ENCODE measurements at places on chromosomes 11 and 22.

DNA sequence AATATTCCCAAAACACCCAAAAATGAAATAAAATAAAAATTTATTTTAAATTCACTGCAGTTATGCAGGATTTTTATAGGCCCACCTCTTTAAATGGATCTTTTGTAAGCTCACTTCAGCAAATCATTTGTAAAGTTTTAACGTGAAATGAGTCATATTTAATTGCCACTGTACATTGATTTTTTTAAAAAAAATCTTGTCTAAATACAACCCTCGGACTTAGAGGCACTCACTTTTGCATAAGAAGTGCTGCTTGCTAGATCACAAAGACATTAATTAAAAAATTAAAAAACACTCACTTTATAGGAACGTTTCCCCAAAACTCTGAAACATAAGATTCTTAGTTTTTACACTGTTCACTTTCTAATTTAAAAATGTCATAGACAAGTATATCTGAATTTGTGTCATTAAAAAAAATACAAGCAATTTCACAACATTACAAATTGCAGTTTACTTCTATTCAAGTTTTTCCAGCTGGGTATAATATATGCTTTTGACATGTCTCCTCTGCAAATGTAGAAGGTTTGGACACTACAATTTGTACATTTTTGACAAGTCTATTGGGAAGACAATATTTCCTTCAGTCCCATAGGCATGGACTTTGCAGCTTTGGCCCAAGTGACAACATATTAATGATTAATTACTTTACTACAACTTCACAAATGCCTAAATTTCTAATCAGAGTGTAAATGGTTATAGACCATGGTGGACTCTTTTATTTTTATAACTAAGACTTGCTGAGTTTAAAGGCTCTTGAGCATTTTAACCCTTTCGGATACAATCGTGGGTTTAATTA, 1088.4 kb downstream of the LRRC4C start:
- DNase-seq, result no peak

GRCh38 chr11:60390419-60390818, 5.8 kb upstream of the MS4A14 start:
- no peak for DNase-seq

DNA sequence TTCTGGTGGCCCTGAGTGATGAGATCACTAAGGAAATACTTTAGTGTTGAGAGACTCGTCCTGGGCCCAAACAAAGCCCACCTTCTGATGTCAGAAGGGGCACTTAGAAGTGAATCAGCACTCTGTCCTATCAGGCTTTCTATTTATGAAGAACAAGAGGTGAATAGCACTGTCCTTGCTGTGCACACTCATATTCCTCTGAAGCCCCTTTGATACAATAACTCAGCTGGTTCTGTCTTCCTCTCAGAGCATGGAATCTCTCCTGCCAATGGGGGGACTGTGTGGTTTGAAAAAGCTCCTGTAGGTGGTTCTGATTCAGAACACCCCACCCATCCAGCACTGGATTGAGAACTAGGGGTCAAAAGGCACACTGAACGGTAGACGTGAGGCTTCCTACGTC, 348.1 kb downstream of the ETS1 start:
- no peak for DNase-seq

DNA sequence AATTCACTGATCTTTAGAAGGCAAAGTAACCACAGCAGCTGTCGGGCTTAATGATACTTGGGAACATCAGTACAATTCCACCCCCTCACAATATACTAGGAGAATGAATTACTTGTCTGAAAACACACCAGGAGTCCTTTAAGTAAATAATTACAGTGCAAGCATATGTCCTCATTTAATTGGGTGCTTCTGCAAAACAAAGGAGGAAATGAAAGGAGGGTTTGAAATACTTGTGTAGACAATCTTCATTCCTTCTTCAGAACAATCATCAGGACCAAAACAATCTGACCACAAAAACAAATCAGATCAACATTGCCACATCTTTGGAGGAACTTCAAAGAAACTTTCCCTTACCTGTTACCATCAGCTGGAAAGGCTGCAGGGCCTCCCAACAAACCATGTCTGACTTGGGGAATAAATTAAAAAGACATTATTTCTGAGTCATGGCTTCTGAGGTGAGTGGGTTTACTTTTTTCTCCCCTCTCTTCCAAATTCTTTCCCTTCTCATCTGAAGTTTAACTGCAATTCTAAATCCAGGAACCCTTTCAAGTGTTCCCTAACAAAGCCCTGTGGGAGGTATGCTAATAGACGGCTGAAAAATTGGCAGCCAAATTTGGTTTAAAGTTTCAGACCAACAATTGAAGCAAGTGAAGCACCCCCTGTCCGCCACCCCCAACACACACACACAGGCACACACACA, 12.5 kb upstream of the CCDC117 start:
- DNase-seq, result peak; percentile 61

DNA sequence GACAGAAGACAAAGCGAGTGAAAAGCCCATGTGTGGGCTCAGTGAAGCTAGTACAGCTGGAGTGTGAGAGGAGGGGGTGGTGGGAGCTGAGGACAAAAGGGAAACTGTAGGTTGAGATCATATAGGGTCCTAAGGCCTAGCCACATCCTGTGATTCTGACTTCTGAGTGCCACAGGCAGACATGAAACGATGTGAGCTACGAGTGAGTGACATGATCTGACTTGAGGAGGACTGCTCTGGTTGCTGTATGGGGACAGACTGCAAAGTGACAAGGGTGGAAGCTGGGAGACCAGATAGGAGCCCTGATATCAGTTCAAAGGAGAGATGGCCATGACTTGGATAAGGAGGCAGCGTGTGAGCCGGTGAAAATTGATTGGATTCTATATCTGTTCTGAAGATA, 85.4 kb downstream of the MICAL2 start:
- DNase-seq, result no peak

DNA sequence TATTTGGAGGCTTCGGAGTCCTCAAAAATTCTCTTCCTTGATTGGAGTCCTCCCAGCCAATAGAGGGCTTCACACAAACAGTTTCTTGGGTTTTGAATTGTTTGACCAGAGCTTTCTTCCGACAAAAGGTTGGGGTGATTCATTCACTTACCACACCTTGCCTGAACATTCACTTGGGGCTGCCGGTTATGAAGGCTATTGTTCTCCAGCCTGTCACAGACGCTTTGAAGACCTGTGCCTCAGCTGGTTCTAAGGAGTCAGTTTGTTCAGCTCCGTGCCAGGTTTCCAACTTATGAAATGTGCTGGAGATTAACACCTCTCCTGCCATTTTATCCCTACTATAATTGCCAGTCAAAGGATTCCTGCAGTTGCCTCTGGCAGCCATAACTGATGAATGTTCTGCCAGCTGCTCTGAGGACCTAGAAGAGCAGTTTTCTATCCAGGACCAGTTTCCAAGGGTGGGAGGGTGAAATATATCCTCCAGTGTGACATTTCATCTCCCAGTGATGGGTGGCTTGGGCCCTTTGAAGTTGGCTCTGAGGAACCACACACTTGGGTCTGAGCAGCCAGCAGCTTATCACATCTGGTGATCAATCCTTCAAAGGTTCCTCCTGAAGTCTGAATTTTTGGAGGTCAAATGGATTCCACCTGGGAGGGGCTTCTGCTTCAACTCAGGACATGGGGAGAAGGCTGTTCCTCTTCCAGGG, 31.4 kb downstream of the LIMK2 start:
- no peak for DNase-seq

- DNase-seq, result no peak
These were observed 40.8 kb downstream of the PDHX start for GRCh38 chr11:34957206-34957605.

DNA sequence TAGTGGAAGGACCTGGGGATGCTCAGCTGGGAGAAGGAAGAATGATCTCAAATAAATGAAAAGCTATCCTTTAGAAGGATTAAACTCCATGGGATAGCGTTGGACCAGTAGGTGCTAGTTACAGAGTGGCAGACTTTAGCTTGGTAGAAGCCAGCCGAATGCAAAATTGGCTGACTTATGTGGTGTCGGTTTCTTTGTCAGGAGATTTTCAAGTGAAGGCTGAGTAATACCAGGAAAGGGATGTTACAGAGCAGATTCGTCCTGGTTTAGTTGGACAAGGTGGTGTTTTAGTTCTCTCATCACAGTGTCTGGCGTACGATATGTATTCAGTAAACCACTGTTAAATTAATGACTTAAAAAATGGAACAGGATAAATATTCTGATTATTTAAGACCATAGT, 26.0 kb downstream of the FDX1 start:
- DNase-seq, result no peak

DNA sequence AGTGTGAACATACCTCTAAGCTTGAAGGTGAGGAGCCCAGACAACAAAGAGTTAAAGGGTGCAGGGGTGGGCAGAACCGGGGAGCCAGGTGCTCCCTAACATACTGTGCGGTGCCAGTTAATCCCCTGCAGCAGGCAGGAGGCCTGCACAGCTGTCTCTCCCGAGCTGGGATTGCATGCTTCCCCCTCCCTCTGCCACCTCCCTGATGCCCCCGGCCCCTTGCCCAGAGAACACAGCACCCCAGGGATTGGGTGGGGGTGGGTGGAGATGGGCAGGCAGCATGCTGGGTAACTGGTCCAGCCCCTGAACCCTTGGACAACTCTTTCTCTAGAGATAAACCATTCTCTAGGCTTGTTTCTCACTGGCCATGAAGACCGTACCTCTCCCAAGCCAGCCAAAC, 67.7 kb upstream of the MYOD1 start:
- DNase-seq, result no peak

DNA sequence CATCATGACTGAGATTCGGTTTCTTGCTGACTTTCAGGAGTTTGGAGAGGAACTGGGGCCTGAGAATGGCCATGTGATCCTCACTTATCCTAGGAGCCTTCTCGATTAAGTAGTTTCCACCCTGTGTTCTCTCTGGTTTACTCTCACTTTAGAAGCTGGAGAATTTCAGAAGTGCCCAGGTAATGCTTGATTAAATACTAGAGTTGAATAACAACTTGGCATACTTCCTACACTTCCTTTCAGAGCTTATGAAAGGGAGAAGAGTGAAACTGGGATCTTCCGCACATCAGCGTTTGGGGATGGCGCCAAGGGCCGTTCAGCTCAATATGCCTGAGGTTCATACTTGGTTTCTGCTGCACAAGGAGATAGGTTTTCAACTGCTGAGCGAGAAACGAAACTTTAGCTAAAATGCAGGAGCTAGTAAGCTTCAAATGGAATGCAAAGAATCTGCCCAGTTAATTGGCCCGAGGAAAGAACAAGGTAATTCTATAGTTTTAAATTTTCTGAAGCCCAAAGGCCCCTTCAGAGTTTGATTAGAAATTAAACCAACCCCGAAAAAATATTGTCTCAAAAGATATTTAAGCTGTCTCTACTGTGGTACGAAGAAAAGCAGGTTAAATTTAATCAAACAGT, 823 bp upstream of the MUC15 start:
- no peak for DNase-seq

DNA sequence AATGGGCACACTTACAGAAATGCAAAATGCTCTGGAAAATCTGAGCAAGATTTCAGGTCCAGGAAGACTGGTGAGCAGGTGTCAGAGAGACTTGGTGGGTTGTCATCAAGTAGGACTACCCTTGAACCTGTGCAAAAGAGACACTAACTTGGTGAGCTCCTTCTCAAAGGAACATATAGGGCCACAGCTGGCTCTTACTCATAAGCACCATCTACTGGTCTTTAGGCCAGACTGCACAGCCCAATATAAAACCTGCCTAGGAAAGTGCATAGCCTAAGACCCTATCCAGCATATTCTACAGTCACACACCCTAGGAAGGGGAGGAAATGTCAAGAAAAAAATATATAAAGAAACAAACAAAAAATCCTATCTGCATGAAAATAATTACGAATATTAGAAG, 18.2 kb upstream of the OR10W1 start:
- DNase-seq, result peak; percentile 8

GRCh38 chr11:21564095-21564494, 628.8 kb upstream of the ANO5 start:
- no peak for DNase-seq

- no peak for DNase-seq
These were observed 38.0 kb downstream of the TOLLIP start for GRCh38 chr11:1271406-1271805.

DNA sequence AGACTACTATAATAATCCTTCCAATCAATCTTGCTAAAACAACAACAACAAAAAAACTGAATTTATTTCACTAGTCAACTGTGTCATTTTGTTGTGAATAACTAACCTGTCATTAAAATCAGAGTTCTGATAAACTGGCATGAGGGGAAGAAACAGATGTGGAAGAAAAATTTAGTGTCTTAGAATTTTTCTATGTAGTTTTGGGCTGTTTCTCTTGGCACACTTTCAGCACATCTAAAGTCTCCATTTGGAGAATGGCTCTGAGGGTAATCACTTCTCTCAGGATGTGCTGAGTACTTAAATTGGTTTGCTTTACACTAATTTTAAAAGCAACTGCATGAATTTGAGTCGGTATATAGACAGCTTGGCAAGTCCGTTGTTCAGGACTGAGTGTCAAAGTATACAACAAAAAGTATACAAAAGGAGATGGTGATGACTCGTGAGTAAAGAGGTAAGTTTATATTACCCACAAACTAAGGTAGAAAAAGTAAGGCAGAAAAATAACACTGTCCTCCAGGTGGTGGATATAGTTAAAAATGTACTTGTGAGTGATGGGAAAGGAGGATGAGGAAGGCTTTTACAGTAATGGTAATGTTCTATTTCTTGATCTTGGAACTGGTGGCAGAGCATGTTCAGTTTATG, 10.2 kb downstream of the HTATIP2 start:
- no peak for DNase-seq

- no peak for DNase-seq
These were observed at the start of gene IZUMO1R for GRCh38 chr11:94303966-94304958. IZUMO1R (plus strand) TSS chr11:94304580; CDS start chr11:94305637, 1,057 bp downstream.

GRCh38 chr11:12792590-12792989, 118.4 kb downstream of the TEAD1 start:
- no peak for DNase-seq

DNA sequence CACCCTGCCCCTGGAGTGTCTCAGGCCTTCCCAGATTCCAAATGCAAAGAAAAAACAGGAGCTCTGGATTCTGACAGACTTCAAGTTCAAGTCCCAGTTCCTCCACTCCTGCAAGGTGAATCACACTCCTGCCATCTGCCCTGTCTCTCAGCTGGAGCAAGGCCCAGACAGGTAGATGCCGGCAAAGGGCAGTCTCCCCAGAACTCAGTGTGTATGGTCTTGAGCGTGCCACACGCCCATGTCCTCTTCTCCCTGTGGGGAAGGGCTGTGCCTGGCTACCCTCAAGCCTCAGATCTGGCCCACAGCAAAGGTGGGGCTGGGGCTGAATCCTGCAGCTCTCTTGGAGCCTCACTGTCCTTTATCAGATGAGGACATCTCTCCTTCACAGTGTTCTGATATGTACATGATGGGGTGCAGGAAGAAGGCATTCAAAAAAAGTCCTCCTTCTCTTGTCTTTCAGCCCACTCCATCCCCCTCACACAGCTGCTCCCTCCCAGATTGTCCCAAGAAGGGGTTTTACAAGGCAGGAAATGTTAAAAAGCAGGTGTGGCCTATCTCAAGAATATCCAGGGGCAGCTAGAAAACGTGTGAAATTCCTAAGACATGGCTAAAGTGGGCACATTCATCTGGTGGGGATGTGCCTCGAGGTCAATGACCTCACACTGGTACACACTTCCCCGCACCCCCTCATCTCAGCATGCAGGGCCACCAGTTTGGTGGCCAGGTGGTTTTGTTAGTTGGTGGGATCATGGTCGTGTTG, 27.7 kb upstream of the ARFGAP3 start:
- no peak for DNase-seq

GRCh38 chr11:122107045-122107444, 9.0 kb downstream of the BLID start:
- no peak for DNase-seq
